Stimulated activated CD4-positive, alpha-beta T cell treated with anti-CD3 and anti-CD28 coated beads, Interleukin-15, amount 100 ng/mL, for 1 hour (primary cell): ENCODE measurements at places on chromosomes 4 and X.

GRCh38 chr4:38684951-38685844 is 21.2 kb downstream of the KLF3 start:
- no peak for DNase-seq

DNA sequence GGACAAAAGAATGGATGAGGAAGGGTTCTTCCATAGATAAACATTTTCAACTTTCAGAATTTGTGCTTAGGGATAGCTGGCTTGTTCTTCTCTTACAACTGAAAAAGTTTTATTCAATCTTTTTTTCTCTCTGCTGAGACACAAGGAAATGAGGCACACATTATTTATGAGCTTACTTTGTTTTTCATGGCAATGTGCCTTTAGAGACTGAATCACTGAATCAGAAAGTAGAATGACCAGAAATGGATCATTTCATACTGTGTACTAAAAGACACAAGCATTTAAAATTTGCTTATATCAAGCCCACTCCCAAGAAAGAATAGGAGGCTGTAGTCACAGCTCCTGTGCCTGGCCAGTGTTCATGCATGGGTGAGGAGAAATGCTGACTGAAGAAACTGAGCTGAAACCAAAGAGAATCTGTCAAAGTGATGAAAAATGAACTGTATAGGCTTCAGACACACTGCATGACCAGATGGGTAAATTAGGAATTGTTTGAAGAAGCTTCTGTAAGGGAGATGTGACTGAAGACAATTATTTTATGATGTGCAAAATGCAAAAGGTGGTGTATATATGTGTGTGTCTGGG is 413.8 kb downstream of the RAPGEF2 start:
- no peak for DNase-seq

DNA sequence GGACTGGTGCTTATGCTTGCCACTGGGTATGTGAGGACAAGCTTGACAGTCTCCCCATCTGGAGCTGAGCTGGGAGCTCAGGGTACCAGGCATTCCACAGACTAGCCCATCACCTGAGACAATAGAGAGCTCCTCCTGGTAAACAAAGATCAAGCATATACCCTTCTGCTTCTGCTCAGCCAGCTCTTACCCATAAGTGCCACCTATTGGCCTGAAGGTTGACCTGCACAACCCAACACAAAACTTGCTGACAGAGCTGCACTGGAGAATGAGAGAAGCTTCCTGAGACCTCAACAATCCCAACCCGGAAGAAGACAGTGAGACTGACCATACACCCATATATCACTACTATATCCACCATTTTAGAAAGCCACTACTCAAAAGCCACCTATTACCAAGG is 1049.2 kb upstream of the INTU start:
- no peak for DNase-seq

DNA sequence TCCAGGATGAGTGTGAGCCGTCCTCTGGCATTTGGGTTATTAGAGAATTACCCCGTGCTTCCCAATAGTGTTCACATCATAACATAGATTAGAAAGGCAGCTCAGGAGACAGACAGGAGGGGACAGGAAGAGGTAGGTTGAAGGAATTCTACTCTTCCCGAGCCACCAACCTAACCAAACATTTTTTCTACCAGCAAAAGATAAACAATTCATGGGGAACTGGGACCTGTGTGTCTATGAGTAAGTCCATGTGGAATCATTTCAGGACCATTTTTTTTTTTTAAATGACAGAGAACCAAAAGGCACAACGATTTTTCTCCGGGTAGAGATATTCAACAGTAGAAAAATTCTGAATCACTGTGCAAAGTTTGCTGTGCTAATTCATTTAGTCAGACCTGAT is 174.2 kb upstream of the ETNPPL start:
- DNase-seq, result no peak

DNA sequence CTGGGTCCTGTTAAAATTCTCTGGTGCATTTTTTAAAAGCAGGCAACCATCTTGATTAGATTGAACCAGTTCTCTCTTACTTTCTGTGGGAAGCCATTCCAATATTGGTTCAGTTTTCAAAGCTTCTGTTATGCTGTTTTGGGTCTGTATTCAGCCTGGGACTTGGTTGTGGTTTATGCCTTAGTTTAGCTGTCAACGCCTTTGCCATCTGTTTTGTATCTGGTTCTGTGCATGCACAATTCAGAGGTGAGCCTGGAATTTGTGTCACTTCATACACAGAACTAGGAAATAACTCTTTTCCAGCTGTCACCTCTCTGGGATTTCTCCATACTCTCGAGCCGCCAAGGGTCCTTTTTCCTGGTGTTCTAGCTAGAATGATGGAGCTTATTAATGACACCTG is 46.2 kb downstream of the STAP1 start:
- no peak for DNase-seq

GRCh38 chr4:47251348-47252135 is 212.0 kb downstream of the COMMD8 start:
- DNase-seq, result no peak

- no peak for DNase-seq
Observed at GRCh38 chrX:85851418-85851817, 195.9 kb downstream of the CHM start.

- no peak for DNase-seq
Observed at GRCh38 chr4:144179152-144179739, 38.7 kb upstream of the GYPA start.

- no peak for DNase-seq
Observed at GRCh38 chr4:30754021-30754420, 33.9 kb downstream of the PCDH7 start.

DNA sequence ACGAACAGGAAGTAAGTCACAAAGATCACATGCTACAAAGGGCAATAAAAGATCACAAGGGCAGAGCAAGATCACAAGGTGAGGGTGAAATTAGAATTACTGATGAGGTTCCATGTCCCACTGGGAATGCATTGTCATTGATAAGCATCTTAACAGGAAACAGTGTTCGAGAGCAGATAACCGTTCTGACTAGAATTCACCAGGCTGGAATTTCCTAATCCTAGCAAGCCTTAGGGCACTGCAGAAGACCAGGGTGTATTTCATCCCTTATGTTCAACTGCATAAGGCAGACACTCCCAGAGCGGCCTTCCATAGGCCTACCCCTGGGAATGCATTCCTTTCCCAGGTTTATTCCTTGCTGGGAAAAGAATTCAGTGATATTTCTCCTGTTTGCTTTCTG is 980.6 kb upstream of the LCORL start:
- DNase-seq, result no peak

DNA sequence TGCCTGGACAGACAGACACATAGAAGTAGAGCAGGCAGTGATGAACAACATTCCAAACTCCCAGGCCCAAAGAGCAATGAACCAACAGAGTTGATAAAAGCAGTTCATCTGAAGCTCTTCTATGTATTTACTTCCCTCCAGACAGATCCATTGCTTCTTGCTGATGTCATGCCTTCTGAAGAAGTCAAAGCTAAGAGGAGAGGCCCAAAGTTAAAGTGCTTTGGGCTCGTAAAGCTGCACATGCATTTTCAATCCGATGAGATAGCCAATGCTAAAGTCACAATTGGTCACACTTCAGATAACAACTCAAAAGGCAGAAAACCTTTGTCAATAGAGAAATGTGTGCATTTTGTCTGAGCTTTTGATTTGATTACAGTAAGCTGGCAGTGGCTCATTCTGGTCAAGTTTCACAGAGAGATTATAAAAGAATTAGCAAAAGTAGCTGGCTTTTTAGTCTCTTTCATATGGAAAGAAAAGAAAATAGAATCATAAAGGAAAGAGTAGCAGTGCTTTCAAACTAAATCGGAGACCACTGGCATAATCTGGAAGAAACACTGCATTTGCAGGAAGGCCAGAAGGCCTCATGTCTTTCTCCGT is 82.0 kb downstream of the GPC4 start:
- DNase-seq, result no peak

DNA sequence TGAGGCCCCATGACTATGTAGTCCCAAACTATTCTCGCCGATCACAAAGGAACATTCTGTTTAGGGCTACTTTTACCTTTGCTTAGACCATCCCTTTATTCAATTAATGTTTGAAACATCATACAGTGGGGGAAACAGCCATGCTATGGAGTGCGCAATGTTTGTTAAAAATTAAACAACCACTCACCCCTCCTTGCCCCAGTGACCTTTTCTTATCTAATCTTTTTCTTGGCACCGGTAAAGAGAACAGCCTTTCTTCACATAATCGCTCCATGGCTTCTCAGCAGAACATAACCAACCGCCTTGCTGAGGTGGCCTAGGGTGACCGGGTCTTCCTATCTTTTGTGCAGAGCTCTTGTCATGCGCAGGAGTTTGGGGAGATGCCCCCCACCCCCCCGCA is 152.6 kb downstream of the VCX3A start:
- no peak for DNase-seq

DNA sequence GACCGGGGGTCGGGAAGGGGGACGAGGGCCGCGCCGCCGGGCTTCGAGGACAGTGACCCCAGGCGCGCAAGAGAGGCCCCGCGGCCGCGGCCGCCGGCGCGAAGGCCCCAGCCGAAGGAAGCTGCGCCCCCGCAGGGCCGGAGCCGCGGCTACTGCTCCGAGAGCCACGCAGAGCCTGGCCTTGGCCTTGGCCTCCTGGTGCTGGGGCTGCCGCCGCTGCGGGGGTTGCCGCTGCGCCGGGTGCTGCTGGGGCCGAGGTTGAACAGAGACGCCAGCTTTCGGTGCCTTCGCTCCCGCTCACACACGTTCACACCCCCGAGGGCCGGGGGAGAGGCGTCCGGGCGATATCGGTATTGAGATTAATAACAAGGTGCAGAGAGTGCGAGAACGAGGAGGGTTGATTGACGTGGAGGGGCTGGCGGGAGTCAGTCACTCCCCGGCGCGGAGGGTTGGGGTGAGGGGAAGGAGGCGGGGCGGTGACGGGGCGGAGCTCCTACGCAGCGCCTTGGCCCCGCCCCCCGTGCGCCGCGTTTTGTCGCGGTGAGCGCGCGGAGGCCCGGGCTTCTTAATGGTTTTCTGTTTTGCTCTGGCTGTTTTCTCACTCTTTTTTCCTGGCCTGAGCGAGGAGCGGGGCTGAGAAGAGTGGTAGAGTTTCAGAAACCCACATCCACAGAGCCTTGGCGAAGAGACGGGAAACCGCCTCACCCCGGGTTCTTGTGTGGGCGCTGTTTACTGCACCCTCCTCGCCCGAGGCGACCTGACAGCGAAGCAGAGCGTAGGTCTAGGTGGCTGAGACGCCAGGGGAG is 878 bp upstream of the CNOT6L start:
- peak; percentile 90 for DNase-seq

DNA sequence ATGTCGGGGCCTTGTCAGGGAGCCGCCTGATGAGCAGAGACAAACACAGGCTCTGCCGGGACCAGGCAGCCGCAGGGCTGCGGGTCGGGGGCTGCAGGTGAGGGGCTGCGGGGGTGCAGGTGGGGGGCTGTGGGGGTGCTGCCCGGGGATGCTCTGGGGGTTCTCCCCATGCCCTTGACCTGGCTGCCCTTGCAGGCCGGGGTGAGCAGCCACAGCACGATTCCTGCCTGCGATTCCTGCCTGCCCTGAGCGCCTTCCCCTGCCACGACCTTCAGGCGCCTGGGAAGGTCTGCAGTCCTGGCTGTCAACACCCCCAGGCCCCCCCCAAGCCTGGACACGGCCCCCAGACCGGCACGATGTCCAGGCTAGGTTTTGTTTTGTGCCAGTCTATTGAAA is 106.3 kb downstream of the FAM53A start:
- no peak for DNase-seq

- DNase-seq, result no peak
Observed at GRCh38 chr4:16890651-16891050, 7.8 kb downstream of the LDB2 start.

DNA sequence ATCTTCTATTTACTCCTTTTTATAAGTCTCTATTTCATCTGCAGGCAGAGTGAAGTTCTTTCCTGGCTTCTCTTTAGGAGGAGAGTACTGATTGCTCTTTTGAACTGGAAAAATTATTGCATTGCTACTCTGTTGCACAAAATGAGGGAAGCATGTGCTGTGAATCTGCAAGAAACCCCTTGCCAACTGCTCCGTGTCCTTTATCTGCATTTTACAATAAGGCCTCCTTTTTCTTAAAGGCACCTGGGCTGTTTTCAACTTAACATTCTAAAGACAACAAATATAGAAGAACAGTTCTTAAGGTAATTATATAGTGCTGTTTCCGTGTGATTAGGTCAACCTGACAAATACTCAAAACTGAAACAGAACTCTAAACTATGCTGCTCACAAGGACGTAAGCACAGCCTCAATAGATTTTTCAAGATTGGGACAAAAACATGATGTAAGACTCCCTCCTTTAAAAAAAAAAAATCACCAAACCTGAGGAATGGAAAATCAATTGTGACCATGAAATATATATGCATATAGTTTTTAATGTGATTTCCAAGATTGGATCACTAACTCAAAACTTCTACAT is 716.6 kb upstream of the INTU start:
- DNase-seq, result no peak
